Stimulated activated CD8-positive, alpha-beta memory T cell treated with anti-CD3 and anti-CD28 coated beads, Interleukin-7, amount 100 ng/mL, for 4 hours (primary cell): ENCODE measurements at places on chromosomes 16 and 17.

GRCh38 chr17:80512233-80512632, 32.4 kb upstream of the RPTOR start:
- no peak for DNase-seq

DNA sequence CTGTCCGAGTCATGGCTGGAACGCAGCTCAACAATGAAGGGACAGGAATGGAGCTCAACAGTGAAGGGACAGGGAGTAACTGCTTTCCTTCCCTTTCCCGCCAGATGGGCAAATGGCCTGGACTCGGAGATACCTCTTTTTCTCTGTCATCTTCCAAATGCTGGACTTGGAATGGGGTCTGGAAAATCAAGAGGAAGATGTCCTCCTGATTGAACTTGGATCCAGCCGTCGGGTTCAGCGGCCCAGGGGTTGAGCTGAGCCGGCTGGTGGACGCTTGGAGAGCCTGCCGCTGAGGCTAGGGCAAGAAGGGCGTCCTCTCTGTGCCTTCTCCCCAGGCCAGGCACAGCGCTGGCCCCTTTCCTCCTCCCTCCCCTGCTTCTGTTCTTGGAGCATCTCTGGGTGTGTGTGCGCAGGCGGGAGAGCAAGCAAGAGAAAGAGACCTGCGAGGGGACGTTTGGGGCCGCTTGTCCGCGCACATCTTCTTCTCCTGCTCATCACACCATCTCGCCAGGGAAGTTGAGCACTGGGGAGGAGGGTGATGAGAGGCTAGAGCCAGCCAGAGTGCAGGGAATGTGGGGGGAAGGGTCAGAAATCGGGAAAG, 6.6 kb downstream of the NEUROD2 start:
- DNase-seq: no peak

DNA sequence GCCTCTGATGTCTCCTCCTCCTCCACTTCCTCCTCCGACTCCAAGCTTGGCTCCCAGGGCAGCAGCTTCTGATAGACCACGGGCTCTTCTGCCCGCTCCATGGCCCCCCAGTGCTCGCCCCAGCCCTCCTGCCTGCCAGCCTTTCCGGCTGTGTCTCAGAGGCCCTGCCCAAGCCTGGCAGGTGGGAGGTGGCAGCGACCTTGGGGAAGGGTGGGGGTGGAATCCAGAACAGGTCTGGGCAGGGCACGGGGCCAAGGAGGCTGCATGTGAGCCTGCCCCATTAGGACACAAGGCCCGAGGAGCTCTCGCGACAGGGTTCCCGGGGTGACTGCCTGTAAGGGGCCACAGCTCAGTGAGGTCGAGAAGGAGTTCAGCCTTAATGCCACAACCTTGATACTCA, at the start of gene GGT6:
Gene GGT6 (minus strand): TSS at position 157 of the 400 bp plus-strand sequence. CDS start 56 bp downstream, at position 101.
- no peak for DNase-seq

GRCh38 chr17:83183145-83183948, 103.9 kb downstream of the METRNL start:
- no peak for DNase-seq

GRCh38 chr16:907842-908241, 62.9 kb downstream of the LMF1 start:
- no peak for DNase-seq

DNA sequence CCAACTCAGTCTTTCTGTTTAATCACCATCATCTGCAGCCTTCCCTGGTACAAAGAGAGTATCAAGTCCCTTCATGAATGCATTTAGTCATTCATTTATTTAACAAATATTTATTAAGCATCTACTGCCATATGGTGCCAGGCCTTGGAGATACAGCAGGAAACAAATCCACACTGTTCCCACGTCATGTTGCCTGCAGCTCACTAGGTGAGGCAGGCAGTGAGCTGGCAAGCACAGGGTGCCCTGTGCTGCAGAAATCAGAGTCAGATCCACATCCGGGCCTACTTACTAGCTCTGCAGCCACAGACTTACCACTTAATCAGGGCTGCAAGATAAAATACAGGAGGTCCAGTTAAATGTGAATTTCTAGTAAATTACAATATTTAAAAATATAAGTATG, 38.5 kb upstream of the CES5A start:
- no peak for DNase-seq

GRCh38 chr16:28258567-28258966, 33.8 kb upstream of the SBK1 start:
- no peak for DNase-seq

DNA sequence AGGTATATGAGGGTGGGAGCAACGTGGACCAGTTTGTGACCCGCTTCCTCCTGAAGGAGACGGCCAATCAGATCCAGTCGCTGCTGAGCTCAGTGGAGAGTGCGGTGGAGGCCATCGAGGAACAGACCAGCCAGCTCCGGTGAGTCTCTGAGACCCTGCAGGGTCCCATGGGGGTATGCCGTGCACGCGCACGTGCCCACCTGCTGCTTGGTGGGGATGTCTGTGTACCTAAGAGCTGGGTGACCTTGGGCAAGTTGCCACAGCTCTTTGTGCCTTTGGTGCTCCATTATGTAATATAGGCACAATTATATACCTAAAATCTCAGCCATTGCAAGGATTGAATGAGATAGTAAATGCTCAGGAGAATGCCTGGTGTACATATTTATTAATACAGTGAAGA, 22.4 kb downstream of the NECAB2 start:
- DNase-seq: no peak

GRCh38 chr16:68993885-68994284, 111.6 kb upstream of the HAS3 start:
- DNase-seq: no peak

DNA sequence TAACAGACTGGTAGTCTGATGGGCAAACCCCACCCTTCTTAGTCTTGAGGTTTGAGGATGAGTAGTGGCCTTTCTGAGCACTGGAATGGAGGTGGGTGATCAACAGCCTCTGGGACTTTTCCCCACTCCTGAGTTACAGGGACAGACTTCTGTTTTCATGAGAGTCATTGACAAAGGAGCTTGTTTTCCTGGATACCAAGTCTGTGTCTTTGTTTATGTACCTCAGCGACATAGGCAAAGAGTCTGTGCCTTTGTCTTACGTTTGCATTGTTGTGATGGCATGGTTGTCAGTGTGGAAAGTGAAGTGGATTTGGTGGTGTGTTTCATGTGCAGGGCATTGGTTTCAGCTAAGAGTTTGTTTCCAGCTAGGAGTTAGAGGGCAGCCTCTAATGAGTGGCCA, 17.5 kb downstream of the EPN2 start:
- no peak for DNase-seq

DNA sequence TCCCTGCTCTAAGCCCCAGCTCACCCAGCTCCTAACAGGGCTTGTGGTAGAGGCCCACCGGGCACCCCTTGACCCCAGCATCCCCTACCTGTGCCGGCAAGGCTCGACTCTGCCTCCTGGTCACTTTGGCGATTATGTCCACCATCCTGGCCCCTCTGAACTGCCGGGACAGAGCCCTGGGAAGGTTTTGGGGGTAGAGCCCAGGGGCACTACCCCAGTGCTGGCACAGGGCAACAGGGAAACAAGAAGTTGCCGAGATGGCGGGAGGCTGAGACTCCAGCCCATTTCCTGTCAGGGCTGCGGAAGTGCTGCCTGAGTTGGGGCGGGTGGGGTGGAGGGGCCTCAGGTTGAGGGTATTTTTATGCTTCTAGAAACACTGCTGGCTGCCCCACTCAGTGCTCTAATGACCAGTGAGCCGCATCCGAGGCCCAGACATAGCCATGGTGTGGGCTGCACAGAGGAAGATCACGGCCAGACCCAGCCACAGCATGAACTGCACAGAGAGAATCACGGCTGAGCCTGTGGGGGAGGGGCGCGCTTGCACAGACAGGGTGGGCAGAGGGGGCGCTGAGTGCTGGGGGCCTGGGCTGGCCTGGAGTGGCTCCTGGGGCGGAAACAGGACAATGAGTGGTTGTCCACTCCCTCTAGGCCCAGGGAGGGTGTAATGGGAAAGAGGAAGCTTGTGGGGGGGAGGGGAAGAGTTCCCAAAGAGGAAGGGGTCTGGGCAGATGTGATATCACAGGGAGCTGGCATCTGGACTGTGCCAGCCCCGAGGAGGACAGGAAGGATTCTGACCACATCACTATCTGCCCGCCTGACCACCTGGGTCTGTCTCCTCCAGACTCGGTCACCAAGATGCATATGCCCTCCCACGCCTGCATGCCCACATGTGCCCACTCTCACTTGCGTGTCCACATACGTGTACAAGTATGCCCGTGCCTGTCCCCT, 22.3 kb downstream of the ARHGAP27 start:
- peak; percentile 36 for DNase-seq
